NCI-H1105 treated with DMSO at 0.1 percent for 48 hours (cell line): ENCODE measurements at places on chromosomes 1 and 21.
A peak's percentile ranks its signal among the peaks of the same experiment; 100 is the strongest.

DNA sequence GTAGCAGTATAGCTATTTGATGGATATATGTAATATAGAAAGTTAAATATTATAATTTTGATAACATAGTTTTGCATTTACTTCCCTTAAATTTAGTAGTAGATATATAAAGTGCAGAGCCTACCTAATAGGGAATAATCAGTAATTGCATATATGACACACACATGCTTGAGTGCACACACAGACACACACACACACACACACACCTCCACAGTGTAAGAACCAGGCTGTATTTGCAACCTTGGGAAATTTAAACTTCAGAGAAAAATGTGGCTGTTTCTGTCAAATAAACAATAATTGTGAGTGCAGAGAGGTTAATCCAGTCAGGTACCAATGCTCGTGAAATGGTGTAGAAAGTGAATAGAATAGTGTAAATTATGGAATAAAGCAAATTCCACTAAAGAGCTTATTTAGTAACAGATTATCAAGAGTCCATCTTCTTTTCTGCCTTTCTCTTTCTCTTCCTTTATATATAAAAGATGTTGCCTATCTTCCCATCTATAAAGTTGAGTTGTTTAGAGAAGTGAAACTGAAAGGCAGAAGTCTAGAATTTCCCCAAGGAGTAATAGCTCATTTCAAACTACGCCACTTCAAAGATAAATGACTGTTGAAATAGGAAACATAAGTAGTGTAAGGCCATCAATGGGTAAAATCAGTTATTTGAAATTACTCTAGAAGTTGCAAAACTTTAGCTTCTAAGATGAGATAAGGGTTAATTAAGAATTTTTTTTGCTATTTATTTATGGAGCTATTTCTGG is 273.7 kb downstream of the SRGAP2C start:
- peak; percentile 13 for DNase-seq

DNA sequence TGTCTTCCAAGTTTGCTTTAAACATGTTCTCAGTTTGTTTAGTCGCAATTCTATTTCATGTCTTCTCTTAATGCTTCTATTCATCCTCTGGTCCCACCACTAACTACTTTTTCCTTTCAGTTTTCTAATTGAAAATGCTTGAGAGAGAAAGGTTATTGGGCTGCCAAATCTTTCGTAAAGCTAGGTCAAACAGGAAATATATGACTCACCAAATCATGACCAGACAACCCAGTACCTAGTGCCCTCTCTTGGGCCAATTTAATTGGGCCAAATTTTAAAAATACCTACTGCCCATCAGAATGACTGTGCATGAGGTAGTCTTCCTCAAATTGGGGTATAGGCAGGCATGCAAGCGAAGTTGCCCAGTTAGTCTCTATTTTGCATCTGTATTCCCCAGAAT is 295.4 kb upstream of the PBX1 start:
- no peak for DNase-seq

DNA sequence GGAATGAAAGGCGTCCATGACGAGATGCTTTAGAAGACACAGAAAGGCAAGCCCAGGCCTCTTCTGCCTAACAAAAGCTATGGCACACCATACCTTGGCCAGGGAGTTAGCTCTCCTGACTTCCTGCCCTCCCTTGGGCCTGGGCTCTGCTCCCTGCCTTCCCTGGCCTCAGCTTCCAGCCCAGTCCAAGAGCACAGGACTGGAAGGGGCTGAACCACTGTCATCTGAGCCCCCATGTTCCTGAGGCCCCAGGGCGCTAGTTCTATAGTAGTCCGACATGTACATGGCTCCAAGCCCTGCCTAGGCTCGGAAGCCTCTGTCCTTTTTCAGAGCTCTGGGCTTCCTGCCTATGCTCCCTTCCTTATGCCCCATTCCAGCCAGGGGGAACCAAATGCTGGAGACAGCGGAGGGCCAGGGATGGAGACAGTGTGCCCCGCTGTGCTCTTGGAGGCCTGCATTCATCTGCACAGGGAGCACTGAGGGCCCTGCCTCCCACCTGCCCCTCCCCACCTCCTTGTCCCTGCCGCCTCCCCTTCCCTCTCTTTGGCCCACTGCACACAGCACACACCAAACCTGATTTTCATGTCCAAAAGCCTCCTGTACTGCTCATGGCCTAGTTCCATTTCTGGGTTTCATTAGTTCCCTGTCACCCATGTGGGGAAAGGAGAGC is 240.1 kb downstream of the RHOU start:
- DNase-seq = no peak

DNA sequence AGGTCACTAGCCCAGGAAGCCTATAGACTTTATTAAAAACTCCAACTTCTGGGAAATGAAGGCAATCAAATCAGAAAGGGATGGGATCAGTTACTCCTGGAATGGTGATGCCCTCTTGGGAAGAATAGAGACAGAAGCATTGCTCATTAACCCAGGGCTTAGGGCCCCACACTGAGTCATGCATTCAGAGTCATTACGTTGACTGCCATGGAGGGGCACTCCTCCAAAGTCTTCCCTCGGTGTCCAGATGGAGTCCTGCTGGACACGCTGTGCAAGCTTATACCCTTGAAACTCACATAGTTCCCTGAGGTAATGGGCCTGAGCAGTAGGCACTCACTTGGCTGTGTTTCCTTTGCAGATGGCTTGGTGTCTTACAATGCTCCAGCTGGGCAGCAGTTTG is 35.2 kb upstream of the HSD17B7 start:
- DNase-seq = no peak

GRCh38 chr1:67825591-67825990 is 7.7 kb downstream of the GNG12 start:
- no peak for DNase-seq

GRCh38 chr1:191065346-191065745 is 587.7 kb upstream of the BRINP3 start:
- DNase-seq = no peak

- DNase-seq = no peak
These were observed 122.7 kb downstream of the UCHL5 start for GRCh38 chr1:192936313-192937018.

- DNase-seq = peak; percentile 24
These were observed 9.0 kb downstream of the IGSF9 start for GRCh38 chr1:159936273-159936904.

DNA sequence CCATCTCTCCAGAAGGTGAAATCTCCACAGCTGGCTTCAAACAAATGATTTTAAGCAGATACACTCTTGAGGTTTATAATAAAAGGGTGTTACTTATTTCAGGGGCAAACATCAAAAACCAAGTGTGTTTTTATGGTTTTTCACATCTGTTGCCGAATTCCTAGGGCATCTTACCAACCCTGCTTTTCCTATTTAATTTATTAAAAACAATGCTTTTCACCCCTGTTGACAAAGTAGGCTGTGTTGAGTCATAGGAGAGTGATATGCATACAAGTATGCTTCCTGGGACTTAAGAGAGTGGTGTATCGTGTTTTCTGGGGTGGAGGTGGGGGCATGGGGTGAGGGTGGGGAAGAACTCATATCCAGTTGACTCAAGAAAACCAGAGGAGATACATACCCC is 29.3 kb upstream of the IL20 start:
- no peak for DNase-seq

DNA sequence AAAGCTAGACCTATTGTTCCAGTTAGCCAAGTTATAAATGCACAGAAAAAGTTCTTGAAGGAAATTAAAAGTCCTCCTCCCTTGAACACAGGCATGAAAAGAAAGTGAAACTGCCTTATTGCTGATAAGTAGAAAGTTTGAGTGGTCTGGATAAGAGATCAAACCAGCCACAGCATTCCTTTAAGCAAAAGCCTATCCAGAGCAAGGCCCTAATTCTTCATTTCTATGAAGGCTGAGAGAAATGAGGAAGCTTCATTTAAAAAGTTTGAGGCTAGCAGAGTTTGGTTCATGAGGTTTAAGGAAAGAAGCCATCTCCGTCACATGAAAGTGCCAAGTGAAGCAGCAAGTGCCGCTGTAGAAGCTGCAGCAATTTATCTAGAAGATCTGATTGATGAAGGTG is 2.7 kb upstream of the SSX2IP start:
- DNase-seq = no peak

DNA sequence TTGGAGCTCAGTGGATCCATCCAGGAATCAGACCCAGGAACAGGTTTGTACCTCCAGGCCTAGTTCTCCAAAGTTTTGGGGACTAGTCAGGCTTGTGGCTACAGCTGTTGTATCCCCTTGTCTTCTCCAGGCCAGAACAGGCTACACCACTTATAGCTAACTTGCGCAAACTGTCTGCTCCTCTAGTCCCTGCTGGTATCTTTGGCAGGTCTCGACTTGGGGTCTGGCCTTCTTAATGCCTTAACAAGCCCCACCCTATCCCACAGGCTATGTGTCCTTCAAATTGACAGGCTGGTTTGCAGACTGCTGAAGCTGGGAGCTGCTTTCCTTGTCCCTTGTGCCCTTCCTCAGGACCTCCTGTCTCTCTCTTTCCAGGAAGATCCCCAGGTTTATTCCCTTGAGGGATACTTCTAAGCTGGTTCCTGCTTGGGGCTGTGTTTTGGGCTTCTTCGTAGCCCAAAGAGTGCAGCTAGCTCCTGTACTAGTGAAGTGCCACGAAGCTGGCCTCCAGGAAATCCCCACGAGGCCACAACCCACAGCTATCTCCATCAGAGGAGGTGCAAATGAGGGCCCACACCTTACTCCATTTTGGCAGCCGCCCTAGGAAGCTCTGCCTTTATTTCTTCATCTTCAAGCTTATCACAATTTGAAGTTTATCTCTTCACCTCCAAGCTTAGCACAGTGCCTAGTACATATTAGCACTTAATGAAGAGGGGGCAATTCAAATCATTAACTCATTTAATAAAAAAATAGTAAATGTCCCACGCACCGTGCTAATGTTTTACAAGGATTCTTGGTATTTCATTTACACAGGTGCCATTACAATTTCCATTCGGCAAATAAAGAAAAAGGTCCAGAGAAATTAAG is 683 bp upstream of the DMAP1 start:
- no peak for DNase-seq

- DNase-seq = no peak
These were observed 216.3 kb downstream of the COL11A1 start for GRCh38 chr1:102891868-102892625.

- peak; percentile 55 for DNase-seq
These were observed at the start of gene GPX7 for GRCh38 chr1:52601991-52602855. Gene GPX7, plus strand, starts transcription at chr1:52602371. Its CDS starts 39 bp downstream, at chr1:52602410.

DNA sequence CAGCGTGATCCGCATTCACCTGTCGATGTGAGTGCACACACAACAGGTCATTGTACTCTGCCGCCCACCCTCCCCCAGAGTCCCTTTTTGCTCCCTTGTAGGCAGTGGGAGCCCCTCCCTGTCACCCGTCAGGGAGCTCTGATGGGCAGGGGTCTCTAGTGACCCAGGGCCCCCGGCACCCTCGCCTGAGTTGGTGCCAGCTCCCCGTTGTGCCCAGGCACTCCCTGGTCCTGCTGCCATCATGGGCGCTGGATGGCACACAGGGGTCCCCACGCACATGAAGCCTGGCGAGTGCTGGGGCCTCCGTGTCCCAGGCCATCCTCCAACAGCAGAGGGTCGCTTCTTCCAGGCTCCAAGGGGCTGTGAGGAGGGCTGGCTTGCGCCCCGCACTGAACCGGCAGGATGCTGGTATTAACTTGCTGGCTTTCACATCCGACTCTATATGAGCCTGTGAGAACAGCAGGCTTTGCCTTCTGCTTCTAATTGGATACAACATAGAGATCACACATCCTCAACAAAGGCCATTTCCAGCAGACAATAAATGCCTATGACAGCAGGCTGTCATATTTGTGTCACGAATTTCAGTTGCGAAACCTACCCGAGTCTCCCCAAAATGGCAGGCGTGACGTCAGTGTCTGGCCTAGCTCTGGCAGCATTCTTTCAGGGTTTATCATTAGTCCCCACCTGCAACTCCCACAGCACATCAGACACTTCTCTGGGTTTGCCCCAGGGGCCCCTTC is 35.4 kb downstream of the KIAA1614 start:
- DNase-seq = no peak

- DNase-seq = no peak
These were observed at the start of gene POU3F1 for GRCh38 chr1:38046333-38046883. Gene POU3F1, minus strand, starts transcription at chr1:38046793. Its CDS starts 50 bp downstream, at chr1:38046743.

GRCh38 chr1:196115646-196116045 is 492.6 kb downstream of the KCNT2 start:
- no peak for DNase-seq

DNA sequence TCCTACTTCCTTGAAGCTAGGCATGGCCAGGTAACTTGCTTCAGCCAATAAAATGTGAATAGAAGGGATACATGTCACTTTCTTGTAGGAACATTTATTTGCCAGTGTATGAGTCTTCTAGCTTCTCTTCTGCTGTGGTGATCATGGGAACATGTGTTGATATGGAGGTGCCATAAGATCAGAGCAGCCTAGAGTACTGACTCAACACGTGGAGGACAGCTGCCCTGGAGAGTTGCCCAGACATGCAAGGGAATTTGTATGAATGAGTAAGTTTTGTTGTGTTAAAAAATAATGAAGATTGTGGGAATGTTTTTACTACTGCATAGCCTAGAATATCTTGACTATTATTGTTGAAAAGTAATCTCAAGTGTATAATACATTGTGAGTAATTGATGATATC is 502.3 kb downstream of the NUF2 start:
- DNase-seq = no peak

DNA sequence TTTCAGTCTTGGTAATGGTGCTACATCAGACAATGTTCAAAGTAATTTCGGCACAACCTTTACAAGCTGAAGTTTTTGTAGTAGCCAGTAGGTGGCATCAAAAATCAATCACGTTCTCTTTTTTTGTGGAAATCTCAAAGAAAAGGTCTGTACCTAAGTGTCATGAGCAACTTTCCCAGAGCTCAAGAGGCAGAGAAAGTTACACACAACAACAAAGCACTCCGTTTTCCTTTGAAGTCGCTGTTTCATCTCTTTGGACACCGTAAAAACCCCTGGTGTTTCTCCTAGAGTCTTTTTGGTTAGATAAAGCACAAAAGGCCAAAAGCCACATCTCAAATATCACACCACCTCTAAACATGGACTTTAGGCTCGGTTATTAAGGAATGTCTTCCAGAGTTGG is 131.6 kb downstream of the LHX8 start:
- DNase-seq = peak; percentile 69

GRCh38 chr1:230137337-230137815 is 70.3 kb downstream of the GALNT2 start:
- DNase-seq = no peak

DNA sequence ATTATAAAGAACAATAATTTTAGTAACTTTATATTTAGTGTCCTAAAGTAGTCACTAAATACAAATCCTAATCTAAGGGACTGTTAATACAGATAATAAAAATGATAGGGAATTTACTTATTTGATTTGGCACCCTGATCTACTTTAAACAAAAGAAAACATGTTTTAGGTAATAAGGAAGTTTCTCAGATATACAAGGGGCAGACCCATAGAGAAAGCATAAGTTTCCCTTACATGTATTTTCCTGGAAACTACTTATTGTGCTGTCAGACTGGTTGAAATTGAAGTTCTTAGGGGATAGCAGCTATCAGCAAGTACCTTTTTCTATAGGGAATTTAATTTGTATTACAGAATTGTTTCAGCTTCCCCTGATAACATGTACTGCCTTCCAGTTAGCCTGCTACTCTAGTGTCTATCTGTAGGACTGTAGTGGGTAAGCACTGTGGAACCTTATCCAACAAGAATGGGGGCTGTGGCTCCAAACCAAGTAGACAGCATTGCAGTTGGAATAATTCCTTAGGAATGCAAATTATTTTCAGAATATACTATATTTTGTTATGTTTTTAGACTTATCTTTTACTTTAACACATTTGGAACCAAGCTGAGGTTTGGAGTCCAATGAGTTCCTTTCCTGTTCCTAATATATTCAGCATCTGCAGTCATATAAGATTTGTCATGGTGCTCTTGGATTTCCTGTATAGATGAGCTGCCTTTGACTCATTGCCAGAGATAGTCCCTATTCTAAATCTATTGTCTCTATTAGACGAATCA is 14.7 kb downstream of the MSH4 start:
- no peak for DNase-seq

GRCh38 chr1:68723791-68724190 is 226.9 kb upstream of the DEPDC1 start:
- DNase-seq = no peak
